Stomach (tissue), 19 donors: ENCODE measurements at places on chromosomes 1 and 21.

- no peak overlapping the region for H3K27ac ChIP-seq
- no peaks in the 10 kb centered on the region for H3K27me3 ChIP-seq
- H3K4me3 ChIP-seq = no peak overlapping the region
- peaks cover 6% of the 10 kb centered on the region for H3K4me1 ChIP-seq
- H3K36me3 ChIP-seq = no peaks in the 10 kb centered on the region
Observed at GRCh38 chr1:75345538-75346292, 211.5 kb downstream of the LHX8 start.

DNA sequence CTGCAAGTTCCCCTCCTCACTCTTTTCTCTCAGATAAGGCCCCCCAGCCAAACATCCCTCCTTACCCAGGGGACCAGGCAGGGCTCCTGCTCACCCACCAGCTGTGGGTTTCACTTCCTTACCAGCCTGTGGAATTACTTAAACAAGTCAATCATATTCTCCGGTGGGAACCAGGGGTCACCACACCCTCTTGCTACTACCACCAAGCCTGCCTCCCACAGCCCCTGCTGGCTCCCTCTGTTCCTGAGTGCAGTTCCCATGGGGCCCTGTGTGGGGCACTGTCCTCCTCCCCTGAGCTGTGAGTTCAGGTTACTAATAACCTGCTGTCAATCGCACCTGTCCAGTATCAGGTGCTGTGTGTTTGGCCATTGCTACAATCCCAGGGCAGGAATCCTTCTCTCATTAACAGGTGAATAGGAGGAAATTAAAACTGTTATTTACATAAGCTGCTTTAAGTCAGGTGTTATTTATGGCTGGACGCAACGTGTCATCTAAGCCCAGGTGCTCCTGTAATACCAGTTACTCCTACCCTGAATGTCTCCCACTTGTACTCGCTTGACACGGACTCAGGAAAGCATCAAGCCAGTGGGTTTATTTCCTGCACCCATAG is 53.1 kb upstream of the LBR start:
- H3K4me3 ChIP-seq = no peak overlapping the region
- H3K27ac ChIP-seq = no peak overlapping the region
- H3K36me3 ChIP-seq = no peaks in the 10 kb centered on the region
- no peaks in the 10 kb centered on the region for H3K27me3 ChIP-seq

DNA sequence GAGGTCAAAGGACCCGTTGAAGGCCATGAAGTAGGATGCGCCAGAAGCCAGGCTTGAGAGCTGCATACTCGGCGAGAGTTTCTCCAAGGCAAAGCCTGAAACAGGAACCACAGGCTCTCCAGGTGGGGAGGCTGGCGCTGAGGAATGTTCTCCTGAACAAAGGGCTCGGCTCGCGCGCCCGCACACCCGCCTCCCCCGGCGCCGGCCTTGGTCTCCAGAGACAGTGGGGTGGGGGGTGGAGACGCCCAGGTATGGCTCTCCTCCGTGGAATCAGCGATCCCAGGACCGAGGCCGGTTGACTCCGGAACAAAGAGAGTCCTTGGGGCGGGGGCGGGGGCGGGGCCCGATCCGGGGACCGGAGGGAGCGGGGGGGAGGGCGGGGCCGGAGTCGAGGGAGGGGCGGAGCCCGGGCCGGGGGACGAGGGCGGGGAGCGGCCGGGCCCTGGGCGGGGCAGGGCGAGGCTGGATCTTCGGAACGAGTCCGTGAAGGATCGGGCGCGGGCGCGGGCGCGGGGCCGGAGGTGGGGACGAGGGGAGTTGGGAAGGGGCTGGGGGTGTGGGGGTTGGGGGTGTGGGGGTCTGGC is 85.0 kb downstream of the NKAIN1 start:
- H3K36me3 ChIP-seq = no peaks in the 10 kb centered on the region
- H3K4me1 ChIP-seq = peaks cover 11% of the 10 kb centered on the region
- peak overlapping the region; percentile 84 for H3K4me3 ChIP-seq

DNA sequence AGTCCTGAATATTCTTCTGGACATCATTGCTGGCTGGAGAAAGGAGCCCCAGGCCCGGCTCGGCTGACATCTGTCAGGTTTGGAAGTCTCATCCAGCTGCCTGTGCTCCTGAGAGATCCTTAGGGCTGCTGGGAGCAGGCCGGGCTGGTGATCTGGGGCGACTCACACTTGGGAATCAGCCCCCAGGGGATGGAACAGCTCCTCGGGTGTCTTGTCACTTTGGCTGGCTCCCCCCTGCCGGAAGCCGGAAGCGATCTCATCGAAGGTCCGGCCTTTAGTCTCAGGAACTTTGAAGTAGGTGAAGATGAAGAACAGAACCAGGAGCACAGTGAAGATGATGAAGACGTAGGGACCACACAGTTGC is 31.8 kb downstream of the SLC2A1 start:
- no peak for DNase-seq
- peaks cover 45% of the 10 kb centered on the region for H3K36me3 ChIP-seq
- H3K4me3 ChIP-seq = no peak overlapping the region
- no peak overlapping the region for H3K27ac ChIP-seq
- no peaks in the 10 kb centered on the region for H3K27me3 ChIP-seq

DNA sequence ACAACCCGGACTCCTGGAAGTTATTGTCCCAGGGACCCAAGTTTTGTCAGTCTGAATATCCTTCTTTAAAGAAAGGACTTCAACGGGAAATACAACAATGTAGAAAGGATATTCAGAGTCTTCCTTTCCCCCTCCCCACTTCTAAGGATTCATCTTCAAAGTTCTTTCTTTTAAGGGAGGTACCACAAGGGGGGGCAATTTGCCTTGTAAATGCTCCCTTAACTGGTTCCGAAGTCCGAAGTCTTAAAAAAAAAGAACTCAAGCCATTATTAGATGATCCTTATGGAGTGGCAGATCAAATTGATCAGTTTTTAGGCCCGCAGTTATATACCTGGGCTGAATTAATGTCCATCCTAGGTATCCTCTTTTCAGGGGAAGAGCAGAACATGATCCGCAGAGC is 47.0 kb downstream of the SERINC2 start:
- H3K27ac ChIP-seq = no peak overlapping the region
- H3K4me1 ChIP-seq = no peaks in the 10 kb centered on the region
- no peak for DNase-seq
- H3K27me3 ChIP-seq = no peaks in the 10 kb centered on the region

DNA sequence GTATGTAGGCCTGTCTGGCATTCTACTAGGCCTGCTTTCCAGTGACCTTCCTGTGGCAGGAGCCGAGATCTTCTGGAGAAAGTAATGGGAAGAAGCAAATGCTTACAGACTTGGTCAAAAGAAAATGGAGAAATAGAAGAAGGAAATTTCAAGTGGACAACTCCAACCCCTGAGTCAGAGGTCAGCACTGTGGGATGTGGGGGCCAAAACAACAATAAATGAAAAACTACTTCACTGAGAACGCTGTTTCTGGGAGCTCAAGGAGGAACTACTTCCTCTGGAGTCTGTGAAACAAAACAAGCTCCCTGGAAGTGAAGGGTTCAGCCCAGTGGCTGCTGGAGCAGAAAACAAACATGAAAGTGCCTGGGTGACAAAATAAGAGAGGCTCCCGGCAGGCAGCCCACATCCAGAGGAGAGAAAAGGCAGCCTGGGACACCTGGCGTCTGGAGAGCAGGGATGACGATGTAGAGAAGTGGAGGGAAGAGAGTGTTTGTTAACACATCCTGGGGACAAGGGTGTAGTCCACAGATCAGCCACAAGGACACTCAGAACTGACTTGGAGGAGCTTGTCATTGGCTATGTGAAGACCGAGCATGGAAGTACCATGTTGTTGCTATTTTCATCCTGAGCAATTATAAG is 355.2 kb downstream of the SMYD3 start:
- H3K27me3 ChIP-seq = no peaks in the 10 kb centered on the region
- no peaks in the 10 kb centered on the region for H3K36me3 ChIP-seq
- H3K4me3 ChIP-seq = no peak overlapping the region
- H3K27ac ChIP-seq = no peak overlapping the region
